ENCODE measurements at places on chromosomes 6 and 20. TPM values are rescaled to one million over a fixed set of nuclear protein-coding genes. Genes with fewer than 3 reads are reported as not detected.

DNA sequence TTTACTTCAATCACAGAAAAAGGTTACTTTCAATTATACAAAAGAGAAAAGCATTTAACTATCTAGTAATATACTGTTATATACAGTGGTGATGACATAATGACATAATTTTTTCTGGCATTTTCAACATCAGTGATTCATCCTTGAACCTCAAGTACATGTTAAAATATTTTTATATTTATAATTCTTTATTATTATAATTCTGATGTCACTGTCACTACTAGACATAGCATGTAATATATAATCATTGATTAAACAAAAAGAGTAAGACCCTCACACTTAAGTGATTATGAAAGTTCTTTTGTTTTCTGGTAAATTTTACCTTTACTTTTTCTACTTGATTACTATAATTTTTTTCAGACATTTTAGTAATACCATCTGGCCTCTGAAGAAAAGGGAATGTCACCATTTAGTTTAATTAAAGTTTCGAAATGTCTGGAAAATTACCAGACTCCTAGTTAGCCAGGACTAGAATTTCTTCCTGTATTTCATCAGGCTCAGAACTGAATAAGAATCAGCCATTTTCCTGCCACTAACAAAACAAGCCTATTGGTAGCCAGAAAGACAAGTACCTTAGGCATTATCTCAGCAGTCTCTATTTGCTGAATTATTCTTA lies 71.5 kb downstream of the FILIP1 start:
- no peak for DNase-seq

- no peak for DNase-seq
Measured at GRCh38 chr6:143390278-143390677, 60.2 kb downstream of the ADAT2 start.

GRCh38 chr6:149913085-149913484 lies 9.8 kb downstream of the RAET1G start:
- no peak for DNase-seq

DNA sequence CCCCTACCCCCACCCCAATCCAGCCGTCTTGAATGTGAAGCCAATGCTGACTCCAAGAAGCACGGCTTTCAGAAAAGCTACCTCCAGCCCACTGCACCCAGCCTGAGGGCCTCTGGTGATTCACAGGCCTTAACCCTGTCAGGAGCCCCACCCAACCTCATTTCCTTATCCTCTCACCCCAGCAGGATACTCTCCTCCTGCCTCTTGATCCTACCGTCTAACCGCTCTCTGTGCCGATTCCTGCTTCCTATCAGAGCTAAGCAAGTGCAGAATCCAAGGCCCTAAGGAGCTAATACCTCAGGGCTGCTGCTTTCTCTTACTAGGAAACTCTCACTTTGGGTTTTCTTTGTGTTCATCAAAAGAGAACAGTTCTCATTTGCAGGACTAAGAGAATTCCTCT lies 47.2 kb downstream of the TRERF1 start:
- DNase-seq = no peak

DNA sequence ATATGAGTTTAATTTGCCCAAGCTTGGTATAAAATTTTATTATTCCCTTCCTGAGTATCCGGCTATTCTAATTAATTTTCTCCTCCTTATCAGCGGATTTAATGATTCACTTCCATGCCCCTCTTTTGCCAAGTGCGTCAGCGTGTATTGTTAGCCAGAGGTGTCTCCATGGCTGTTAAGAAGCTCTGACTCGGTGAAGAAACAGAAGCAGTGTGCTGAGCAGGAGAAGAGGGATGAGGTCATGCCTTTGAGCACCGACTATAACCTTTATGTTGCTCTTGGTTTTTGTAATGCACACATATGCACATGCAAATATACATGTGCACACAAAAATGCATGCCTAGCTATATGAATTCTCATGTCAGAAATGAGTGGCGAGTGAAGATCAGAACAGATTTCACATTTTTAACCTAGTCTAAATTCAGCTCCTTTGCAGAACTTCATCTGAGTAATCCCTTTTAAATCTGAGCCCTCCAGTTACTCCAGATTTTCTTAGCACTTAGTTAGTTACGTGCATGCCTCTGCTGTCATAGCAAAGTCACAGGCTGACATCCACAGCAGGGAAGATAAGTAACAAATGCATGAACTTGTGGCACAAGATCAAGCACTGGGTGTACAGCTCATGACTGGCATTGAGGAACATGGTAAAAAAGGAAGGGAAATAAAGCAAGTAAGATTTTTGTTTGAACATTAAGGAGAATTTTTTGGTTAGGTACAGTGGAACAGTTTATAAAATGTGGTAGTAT lies 24.3 kb downstream of the HTR1E start:
- DNase-seq = no peak

DNA sequence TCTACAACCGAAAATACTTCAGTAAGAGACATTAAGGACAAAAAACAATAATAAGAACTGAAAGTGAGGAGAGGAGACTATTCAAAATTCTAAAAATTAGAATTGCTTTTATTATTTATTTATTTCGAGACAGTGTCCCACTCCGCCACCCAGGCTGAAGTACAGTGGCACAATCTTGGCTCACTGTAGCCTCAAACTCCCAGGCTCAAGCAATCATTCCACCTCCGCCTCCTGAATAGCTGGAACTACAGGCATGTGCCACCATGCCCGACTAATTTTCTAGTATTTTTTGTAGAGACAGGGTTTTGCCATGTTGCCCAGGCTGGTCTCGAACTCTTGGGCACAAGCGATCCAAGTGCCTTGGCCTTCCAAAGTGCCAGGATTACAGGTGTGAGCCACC lies 123.1 kb downstream of the RNGTT start:
- DNase-seq = no peak

DNA sequence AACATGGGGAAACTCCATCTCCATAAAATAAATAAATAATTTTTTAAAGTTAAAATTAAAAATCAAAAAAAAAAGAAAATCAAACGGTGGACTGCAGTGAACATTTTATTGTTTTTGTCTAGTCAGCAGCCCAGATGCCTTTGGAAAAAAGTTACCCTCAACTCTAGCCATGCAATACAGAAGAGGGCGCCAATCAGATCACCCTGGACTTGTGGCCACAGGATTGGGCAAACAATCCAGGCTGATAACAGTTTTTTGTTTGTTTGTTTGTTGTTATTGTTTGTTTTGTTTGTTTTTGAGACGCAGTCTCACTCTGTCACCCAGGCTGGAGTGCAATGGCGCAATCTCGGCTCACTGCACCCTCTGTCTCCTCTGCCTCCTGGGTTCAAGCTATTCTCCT lies 30.5 kb upstream of the NELFCD start:
- DNase-seq = no peak

DNA sequence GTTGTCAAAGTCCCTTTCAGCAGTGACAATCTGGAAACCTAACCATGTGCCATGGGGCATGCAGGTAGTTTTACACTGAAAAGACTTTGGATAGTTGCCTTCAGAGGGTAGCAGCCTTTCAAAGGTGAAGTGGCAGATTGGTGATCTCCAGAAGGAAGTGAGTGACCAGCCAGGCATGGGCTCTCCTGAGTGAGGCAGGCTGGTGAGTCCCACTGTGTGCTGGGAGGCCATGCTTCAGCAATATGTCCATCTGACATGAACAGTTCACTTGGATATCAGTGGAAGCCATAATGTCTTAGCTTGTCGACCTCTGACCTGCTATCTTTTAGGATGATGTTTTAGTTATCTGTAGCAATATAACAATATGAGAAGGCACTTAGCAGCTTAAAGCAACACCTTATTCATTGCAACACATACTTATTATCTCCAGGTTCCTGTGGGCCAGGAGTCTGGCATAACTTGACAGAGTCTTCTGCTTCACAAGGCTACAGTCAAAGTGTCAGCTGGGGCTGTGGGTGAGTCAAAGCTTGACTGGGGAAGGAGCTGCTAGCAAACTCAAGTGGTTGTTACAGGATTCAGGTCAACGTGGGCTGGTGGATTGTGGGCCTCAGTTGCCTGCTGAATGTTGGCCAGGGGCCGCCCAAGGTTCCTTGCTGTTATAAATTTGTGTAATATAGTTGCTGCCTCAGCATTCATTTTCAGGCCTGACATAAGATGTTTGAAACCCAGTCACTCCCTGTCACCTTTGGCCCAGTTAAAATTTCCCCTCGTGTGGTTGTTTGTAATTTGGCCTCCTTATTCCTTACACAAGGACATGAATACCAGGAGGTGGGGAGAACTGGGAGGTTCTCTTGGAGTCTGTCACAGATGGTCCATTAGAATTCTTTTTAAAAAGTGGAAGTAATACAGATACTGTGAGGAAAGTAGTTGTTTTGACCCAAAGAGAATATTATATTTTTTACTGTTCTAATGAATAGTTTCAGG lies 100.2 kb downstream of the UST start:
- no peak for DNase-seq

The SLC9A8 gene
- total RNA-seq = 4.3 TPM

The ERVFRD-1 gene
- total RNA-seq = 0.10 TPM

The TPBG gene
- total RNA-seq = 16.6 TPM

The CYP24A1 gene
- total RNA-seq = 0.41 TPM

The SFTA2 gene
- total RNA-seq = not detected

All from tongue (tissue), 3 donors.